ENCODE measurements at places on chromosomes 16 and 17. TPM values are rescaled to one million over a fixed set of nuclear protein-coding genes. Genes with fewer than 3 reads are reported as not detected.

CNTNAP1 gene
- 4.6 TPM for total RNA-seq

ITGAL gene
- not detected for total RNA-seq

IRX6 gene
- not detected for total RNA-seq

KRT24 gene
- total RNA-seq = not detected

ABCC12 gene
- total RNA-seq = not detected

C17orf78 gene
- not detected for total RNA-seq

KCNG4 gene
- not detected for total RNA-seq

TNFRSF13B gene
- total RNA-seq = not detected

KANSL1 gene
- 63.2 TPM for total RNA-seq

RANBP10 gene
- total RNA-seq = 5.5 TPM

DNA sequence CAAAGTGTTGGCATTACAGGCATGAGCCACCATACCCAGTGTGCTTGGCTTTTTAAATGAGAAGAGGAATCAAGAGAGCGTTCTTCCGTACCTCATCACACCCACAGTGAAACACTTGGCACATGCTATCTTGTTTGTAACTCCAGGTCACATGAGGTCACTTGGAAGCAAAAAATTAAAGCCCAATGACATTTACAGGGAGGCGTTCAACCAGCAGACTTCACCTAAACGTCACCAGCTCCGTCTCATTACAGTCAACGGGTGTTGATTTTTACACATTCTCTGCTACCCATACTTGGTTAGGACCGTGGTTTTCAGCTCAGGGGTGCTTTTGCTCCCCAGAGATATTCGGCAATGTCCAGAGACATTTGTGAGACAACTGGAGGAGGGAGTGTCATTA lies 127.0 kb downstream of the XYLT1 start:
- no peak for DNase-seq

- DNase-seq = peak; percentile 98
Measured at GRCh38 chr17:41786227-41787020, at the start of gene JUP. JUP (minus strand) TSS chr17:41786711; CDS start chr17:41771854, 14,857 bp downstream.

DNA sequence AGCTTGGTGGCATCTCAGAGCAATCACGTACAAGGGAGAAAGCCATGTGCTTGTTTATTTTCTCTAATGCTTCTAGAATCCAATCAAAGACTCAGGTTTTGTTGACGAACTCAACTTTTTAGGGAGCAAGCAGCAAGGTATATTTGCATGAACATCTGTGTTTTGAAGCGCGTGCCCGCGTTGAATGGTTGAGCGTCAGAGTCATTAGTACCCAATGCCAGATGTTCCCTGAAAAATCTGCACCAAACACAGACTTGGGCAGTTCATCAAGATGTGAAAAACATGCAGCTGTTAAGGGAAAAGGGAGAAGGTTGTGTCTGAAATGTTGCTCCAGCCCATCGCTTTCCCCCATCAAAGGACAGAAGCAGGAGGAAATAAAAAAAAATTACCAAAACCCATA lies 170.4 kb downstream of the SNX29 start:
- no peak for DNase-seq

GRCh38 chr17:76585033-76585648 lies 519 bp downstream of the ST6GALNAC2 start:
- DNase-seq = no peak

- DNase-seq = peak; percentile 39
Measured at GRCh38 chr16:2223942-2224486, 623 bp downstream of the E4F1 start.

DNA sequence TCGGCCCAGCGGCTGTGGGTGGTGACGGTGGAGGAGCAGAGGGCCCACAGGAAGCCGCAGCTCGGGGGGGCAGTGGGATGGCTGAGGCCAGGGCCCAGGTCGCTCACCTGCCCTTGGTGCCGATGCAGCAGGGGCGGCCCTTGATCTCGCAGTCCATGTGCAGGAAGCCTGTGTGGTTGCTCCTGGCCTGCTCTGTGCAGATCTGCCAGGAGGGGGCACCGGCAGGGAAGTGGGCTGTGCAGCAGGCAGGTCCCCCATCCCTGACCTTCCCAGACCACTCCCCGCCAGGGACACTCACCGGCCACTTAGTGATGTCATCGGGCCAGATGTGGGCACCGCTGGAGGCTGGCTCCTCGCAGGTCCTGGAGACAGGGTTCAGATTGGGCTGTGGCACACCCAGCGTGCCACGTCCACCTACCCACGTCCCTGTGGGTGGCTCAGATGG lies 6.2 kb downstream of the AANAT start:
- DNase-seq = no peak

DNA sequence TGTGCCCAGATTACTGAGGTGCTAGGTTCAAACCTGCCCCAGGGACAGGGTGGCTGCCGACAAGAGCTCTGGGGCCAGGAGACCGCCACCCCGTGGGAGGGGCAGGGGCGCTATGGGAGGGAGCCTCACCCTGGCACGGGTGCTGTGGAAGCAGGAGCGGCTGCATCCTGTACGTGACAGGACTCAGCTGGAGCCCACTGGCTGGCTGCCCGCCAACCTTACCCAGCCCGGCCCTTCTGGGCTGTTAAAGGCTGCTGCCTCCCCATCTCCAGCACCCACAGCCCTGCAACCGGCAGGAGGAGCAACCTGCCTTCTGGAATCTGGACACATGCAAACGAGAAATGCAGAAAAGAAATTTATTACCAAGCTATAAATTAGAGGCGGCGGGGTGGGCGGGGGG lies 11.2 kb downstream of the PAM16 start:
- no peak for DNase-seq

GRCh38 chr17:50798424-50799288 lies 31.3 kb upstream of the ANKRD40CL start:
- DNase-seq = no peak

GRCh38 chr17:79607940-79608623 lies 2.8 kb downstream of the RBFOX3 start:
- peak; percentile 45 for DNase-seq

Measured in PC-3 (cell line).